Femur (tissue), 1 donor: ENCODE measurements at places on chromosomes 2 and 18.

GRCh38 chr2:230498506-230499107 lies 82.6 kb downstream of the SP100 start:
- DNase-seq, result peak; percentile 29

DNA sequence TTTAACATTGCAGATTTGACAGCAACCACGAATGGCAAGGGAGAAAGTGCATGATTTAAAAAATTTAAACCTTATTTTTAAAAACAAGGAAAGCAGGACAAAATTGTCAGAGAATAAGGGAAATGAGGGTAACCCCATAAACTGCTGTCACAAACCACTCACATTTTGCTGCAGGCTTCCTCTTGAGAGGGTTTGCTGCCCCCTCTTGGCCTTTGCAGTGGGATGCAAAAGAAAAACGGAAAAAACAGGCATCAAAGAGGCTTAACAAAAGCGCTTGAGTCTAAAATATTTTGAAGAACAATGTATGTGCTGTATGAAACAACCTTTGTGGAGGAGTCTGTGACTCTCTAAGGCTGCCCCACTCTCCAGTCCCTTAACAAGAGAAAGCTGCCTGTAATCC lies 91.6 kb downstream of the TMX3 start:
- peak; percentile 63 for DNase-seq

GRCh38 chr2:40363631-40364030 lies 88.3 kb downstream of the SLC8A1 start:
- no peak for DNase-seq

DNA sequence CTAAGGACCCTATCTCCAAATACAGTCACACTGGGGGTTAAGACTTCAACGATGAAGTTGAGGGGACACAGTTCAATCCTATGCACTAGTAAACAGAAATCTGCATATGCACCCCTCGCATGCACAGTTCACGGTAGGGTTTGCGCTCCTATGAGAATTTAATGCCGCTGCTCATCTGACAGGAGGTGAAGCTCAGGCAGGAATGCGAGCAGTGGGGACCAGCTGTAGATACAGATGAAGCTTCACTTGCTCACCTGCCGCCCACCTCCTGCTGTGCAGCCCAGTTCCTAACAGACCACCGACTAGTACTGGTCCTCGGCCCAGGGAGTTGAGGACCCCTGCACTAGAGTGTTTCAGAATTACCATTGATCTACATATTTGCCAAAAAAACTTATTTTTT lies 40.0 kb upstream of the FAHD2A start:
- no peak for DNase-seq

GRCh38 chr2:202530038-202530437 lies 104.7 kb upstream of the FAM117B start:
- DNase-seq, result no peak

- DNase-seq, result no peak
Observed at GRCh38 chr2:57987835-57988573, 58.6 kb upstream of the VRK2 start.

- no peak for DNase-seq
Observed at GRCh38 chr2:153169609-153170008, 309.0 kb downstream of the RPRM start.

DNA sequence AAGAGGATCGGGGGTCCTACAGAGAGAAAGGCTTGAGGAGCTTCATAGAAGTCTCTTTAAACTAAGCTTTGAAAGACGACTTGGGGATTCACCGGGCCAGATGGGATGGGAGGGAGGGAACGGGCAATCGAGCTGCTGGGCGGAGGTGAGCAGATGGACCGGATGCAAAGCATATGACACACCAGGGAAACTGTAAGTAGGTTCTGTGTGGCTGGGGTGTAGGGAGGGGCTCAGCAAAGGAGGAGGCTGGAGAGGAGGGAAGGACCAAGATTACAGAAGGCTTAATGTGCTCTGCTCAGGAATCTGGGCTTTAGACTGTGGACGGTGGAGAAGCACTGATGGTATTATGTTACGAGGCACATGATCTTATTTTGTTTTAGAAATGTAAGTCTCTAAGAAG lies 131.5 kb downstream of the MAIP1 start:
- no peak for DNase-seq

GRCh38 chr2:239322416-239323086 lies 78.3 kb downstream of the HDAC4 start:
- DNase-seq, result no peak

- DNase-seq, result no peak
Observed at GRCh38 chr18:11989966-11990380, 8.7 kb downstream of the IMPA2 start.

DNA sequence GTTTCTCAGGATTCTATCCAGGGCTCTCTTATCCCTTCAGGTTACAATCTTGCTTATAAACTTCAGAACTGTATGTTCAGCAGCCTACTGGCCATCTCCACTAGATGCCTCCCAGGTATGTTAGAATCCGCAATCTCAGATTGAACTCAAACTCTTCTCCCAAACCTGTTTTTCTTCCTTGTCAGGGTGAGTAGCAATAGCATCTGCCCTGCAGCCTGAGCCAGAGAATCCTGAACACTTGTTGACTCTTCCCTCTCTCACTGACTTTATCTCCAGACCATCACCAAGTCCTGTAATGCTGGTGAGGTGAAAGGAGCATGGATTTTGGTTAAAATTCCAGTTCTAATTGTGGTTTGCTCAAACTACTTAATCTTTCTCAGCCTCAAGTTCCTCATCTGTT lies 82.6 kb upstream of the ALPP start:
- DNase-seq, result no peak

GRCh38 chr2:226733189-226733858 lies 66.3 kb downstream of the IRS1 start:
- DNase-seq, result no peak

- DNase-seq, result no peak
Observed at GRCh38 chr2:158414538-158414937, 42.0 kb downstream of the CCDC148 start.

DNA sequence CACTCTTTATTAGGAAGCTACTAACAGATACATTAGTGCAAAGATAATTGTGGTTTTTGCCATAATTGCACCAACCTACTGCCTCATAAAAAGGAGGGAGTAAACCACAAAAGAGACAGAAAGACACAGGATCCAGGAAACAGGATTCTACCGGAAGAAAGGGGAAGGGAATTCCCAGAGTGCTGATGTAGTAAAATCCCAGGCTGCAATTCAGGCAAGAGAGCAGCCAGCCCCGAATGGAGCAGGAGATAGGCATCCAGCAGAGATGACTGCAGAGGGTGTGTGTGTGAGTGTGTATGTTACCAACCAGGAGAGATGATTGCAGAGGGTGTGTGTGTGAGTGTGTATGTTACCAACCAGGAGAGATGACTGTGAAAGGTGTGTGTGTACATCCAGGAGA lies 84.4 kb downstream of the KCNS3 start:
- DNase-seq, result no peak

DNA sequence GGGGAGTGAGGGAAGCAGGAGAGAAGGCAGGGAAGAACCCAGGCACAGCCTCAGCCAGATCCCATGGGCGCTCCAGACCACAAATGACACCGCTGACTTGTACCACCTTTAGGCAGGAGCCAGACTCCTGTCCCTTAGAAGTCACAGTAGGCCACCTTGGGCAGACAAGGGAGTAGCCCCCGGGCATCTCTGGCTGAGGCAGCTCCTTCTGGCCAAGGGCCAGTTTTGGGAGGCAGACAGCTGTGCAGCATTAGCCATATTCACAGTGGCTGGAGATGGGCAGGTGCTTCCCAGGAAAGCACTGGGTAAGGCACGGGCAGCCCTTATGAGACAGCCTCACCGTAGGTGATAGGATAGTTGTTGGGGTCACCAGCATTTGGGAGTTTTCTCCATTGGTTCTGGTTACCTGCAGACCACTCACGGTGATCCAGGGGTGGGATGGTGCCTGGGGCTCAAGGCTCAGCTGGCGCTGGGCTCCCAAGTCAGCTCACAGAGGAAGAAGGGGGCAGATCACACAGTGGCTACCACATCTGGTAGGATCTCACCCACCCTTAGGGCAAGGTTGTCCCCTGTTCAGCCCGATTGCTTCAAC lies 2.1 kb downstream of the ASTL start:
- no peak for DNase-seq

- no peak for DNase-seq
Observed at GRCh38 chr18:6396847-6397246, 17.9 kb downstream of the L3MBTL4 start.

DNA sequence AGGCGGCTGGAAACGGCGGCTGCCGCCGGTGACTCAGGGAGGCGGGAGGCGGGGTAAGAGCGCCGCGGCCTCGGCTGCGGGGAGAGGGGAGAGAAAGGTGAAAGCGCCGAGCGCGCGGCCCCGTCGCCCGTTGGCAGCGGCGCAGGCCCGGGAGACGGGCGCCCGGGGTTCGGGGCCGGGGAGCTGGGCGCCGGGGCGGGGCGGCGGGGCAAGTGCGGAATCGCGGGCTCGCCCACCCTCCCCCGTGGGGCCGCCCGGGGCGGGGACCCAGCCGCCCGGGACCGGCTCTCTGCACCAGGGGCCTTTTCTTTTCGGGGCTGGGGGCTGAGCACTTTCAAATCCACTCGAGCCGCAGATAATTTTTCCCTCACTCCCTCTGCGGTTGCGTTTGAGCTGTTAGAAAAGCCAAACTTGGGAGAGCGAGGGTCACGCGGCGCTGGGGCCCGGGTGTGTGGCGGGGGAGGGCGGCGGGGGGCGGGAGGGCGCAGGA lies 266 bp downstream of the KDM3A start:
- DNase-seq, result no peak

GRCh38 chr2:54569745-54570301 lies 113.7 kb downstream of the SPTBN1 start:
- DNase-seq, result no peak

- DNase-seq, result no peak
Observed at GRCh38 chr2:37617119-37617892, 54.1 kb downstream of the CDC42EP3 start.

DNA sequence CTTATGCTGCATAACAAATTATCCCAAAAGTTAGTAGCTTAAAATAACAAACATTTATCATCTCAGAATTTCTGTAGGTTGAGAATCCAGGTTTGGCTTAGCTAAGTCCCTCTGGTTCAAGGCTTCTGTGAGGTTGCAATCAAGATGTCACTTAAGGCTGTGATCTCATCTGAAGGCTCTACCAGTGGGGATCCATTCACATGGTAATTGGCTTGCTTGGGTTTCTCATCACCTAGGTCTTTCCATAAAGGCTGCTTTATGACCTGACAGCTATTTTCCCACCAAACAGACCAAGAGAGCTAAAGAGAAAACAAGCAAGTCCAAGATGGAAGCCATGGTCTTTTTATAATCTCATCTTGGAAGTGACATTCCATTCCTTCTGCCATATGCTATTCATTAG lies 137.3 kb downstream of the DTNA start:
- DNase-seq, result no peak

- no peak for DNase-seq
Observed at GRCh38 chr2:113091231-113091896, 23.6 kb downstream of the IL1F10 start.

- no peak for DNase-seq
Observed at GRCh38 chr2:74066491-74067203, 81.1 kb downstream of the BOLA3 start.

DNA sequence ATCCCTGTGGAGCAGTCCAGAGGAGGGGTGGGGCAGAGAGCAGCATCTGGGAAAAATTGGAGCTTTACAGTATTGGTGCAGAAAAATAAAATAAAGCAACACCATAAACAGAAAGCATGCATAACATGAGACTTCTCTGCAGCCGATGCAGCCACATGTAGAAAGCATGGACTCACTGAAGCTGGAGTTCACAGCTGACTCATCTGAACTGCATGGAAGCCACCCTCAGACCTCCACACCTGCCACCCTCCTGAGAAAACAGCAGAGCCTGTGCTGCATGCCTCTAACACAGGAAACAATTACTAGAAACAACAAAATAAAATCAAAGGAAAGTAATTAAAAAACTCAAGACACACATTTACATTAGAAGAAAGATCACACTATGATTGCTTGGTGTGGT lies 169.4 kb upstream of the ALKAL2 start:
- no peak for DNase-seq

- DNase-seq, result no peak
Observed at GRCh38 chr2:190698895-190699294, 50.0 kb downstream of the NAB1 start.

- DNase-seq, result no peak
Observed at GRCh38 chr18:3213300-3214059, 6.3 kb downstream of the MYOM1 start.

- DNase-seq, result no peak
Observed at GRCh38 chr2:205930209-205930608, 155.8 kb downstream of the INO80D start.

- no peak for DNase-seq
Observed at GRCh38 chr2:149314687-149315086, 15.7 kb upstream of the LYPD6 start.

DNA sequence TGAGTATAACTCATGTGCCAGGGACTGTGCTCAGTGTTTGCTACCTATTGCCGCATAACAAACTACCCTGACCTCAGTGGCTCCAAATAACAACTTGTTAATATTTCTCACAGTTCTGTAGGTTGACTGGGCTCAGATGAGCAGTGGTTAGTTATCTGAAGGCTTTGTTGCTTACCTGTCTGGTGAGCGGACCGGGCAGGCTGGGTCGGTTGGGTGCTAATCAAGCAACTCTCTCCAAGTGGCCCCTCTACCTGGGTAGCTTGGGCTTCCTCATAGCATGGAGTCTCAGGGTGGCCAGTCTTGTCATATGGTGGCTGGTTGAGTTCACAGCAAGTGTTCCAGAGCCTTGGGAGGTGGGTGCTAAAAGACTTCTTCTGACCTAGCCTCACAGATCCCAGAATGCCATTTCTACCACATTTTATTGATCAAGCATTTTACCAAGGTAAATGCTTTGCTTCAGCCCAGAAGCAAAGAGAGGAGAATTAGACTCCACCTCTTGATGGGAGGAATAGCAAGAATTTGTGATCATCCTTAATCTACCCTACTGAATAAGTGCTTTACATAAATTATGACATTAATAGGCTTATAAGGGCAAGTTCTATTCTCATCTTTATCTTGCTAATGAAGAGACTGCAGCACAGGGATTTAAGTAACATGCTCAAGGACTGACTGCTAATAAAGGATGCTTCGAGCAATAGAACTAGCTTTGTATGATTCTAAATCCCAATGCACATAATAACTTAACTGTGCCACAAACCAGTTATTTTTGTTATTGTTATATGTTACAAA lies 16.9 kb downstream of the RAB31 start:
- no peak for DNase-seq

- DNase-seq, result peak; percentile 64
Observed at GRCh38 chr2:85887566-85888019, 1.2 kb downstream of the ST3GAL5 start.

DNA sequence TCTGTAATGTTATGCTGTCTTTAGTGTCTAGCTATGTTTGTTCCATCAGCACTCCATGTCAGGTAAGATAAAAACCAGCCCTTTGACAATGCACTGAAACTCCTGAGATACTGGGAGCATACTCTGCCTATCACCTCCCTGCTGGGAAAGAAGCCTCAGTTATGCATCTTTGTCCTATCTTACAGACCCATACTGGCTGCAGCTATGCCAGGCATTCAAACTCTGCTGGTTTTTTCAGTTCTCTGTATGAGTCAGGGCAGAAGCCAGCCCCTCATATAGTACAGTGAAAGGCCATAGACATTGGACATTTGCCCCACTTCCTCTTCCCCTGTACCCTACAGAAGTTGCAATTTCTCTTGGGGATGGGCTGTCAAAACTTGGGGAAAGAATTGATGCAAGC lies 181.1 kb upstream of the RGPD4 start:
- DNase-seq, result no peak
